ENCODE measurements at places on chromosomes 13 and 19. TPM values are rescaled to one million over a fixed set of nuclear protein-coding genes. Genes with fewer than 3 reads are reported as not detected.

GFY gene
- total RNA-seq, result not detected

GTPBP3 gene
- total RNA-seq, result 17.2 TPM

TNNT1 gene
- 7.4 TPM for total RNA-seq

TSHZ3 gene
- total RNA-seq, result 17.3 TPM

PSG4 gene
- total RNA-seq, result 0.17 TPM

KLK12 gene
- not detected for total RNA-seq

EBI3 gene
- not detected for total RNA-seq

ZSCAN1 gene
- total RNA-seq, result under 0.01 TPM

ZNF345 gene
- total RNA-seq, result 2.8 TPM

TMEM190 gene
- total RNA-seq, result not detected

SMIM44 gene
- total RNA-seq, result not detected

GPR183 gene
- not detected for total RNA-seq

RNF113B gene
- not detected for total RNA-seq

GPR12 gene
- not detected for total RNA-seq
